Central memory CD8-positive, alpha-beta T cell (primary cell): ENCODE measurements at places on chromosomes 3 and 15.

DNA sequence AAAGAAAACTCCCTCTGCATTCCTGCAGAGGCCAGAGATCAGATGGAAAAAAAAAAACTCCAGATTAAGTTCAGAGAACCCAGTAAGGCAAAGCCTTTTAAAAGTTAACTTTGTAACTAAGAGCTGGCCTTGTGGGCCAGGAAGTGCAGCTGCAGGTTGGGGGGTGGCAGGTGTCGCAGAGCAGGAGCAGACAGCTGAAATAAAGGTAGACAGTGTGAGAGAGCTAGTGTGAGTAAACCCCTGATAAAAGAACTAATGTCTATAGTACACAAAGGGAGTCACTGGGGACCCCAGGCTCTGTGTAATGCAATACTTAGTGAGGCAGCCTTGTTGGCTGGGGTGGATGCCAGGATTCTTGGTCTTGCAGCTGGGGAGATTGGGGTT lies 42.1 kb downstream of the PPCDC start:
- DNase-seq = no peak

DNA sequence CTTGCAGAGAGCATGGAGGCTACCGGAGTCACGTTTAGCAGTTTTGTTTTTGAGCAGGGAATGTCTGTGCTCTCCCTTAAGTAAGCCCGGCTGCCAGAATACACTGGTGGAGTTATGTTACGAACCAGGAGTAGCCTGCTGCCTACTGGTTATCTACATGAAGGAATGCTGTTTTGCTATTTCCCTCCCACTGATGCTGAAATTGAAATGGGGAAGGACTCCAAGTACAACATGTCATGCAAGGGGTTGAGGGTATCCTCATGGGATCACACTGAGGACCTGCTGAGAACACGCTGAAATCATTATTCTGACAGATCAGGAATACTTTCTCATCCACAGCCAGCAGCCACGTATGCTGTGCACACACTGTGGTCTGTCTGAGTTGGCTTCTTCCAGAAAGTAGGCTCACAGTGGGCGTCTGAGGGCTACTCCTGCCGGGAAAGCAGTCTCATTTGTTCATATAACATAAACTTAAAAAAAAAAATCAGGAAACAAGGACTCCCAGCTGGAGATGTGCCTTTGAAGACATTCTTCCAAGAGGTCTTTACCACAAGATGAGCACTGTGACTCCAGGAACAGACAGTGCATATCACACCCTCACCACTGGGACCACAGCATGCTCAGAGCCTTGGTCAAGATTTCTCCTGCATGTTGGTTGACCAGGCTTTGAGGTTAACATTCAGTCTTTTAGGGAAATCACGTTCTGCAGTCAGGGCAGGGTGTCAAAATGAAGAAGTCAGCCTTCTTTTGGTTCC lies 300.4 kb upstream of the RASGRP1 start:
- DNase-seq = no peak

DNA sequence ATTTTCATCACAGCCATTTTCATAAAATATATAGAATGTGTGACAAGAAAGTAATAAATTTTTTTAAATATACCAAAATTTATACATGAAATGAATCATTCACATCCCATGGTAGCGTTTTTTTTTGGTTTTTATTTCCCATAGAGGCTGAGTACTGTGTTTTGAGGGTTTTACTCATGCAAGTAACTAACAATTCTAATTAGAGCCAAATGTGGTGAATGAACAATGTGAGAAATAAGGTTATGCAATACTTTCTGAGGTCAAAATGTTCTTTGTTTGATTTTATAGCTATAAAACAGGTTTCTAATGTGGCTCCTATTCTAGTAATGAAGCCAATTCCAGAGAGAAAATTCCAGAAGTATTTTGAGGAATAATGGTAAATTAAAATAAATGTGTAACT lies 386.8 kb downstream of the TBC1D5 start:
- DNase-seq = no peak

- DNase-seq = no peak
Measured at GRCh38 chr3:171873580-171873979, 30.4 kb downstream of the TMEM212 start.

DNA sequence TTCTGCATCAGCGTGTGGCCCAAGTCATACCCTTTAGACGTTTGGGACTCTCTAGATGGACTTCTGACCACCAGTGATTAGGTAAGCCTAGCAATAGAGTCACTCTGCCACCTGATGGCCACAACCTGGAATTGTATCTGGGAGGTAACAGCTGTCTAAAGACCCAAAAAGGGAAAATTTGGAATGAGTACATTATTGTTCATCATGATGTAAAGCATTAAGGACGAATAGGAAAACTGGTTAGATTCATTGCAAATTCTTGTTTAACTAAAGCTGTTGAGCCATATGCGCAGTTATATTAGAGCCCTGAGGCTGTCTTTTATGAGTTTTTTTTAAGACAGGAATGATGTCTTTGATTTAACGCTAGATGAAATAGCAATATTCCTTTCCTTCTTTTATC lies 63.6 kb downstream of the FAM81A start:
- DNase-seq = no peak

GRCh38 chr3:76765511-76765910 lies 274.4 kb upstream of the ROBO2 start:
- DNase-seq = no peak

DNA sequence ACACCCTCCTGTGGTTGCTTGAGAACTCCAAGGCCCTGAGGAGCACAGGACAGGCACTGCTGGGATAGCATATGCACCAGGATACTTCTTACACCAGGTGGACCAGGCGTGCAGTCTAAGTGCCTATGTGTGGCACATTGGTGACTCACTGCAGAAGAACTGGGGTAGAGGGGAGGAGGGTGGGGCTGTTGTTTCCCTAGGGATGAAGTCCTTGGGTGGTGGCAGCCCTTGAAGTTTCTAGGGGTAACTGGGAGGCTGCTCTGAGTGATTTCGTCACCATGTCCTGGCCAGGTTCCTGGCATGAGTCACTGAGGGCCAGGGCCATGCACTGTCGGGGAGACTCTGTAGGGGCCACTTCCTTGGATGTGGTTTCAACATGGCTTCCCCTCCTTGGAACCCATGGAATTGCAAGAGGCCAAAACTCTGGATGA lies 15.9 kb downstream of the MYZAP start:
- DNase-seq = no peak

GRCh38 chr3:72335458-72336095 lies 512.7 kb downstream of the SHQ1 start:
- DNase-seq = no peak

DNA sequence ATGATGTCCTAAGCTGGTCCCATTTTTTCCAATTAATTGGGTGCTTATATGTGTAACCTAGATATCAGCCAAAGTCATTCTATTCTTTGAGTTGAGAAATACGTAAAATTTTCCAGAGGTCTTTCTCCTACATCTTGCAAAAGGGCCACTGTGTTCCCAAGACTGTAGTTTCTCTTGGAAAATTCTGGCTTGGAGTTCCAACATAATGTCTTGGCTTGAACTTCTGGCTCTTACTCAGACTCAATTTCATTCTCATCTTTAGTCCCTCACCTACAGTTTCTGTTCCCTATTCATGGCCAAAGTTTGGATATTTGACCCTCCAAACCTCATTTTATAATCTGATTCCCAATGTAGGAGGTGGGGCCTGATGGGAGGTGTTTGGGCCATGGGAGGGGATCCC lies 201.4 kb upstream of the ARHGEF26 start:
- DNase-seq = no peak

- peak; percentile 26 for DNase-seq
Measured at GRCh38 chr15:73265536-73266153, 103.1 kb downstream of the HCN4 start.

- no peak for DNase-seq
Measured at GRCh38 chr3:117871934-117872333, 1162.4 kb downstream of the TUSC7 start.

DNA sequence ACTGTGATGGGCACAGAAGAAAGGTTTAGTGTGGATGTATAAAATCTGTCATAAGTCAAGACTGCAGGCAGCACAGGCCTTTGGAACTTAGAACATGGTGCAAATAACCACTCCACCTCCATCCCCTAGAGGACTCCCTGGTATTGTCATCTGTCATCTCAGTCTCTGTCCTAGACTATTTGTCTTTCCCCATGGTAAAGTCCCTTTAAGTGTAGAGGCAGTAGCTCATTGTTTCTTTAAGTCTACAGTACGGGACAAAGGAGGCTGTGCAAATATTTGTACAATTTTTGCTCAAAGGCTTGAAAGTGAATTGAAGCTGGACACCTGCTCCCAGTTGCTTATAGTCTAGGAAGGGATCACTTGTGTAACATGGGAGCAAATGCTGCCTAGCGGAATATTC lies 3.2 kb upstream of the PXYLP1 start:
- DNase-seq = no peak

DNA sequence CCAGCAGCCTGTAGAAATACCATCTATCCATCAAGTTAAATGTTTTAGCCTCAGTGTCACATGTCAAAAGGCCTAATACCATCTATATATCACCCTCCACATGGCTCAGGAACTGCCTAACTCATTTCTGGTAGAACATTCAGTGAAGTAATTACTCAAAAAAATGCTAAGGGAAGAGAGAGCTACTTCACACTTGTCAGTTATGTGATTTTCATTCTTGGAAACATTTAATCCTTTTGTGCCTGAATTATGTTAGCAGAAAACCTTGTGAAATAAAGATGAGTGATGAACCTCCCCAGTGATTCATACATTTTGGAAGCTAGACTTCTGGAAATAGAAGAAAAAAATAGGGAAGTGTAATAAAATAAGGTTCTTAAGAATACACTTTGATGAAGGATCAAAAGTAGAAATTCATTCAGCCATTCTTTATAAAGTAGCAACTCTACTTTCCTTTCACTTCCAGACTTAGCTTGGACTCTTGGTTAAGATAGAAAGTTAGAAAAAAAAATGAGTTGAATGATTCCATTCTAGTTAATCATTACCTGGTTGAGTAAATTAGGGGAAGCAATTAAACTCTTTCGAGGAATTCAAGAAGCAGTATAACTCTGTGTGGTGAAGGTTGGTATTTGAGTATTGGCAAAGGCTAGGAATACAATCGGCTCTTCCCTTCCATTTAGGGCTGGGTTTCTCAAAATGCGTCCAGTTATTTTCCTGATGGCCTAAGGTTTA lies 3.6 kb downstream of the OTOL1 start:
- DNase-seq = no peak

DNA sequence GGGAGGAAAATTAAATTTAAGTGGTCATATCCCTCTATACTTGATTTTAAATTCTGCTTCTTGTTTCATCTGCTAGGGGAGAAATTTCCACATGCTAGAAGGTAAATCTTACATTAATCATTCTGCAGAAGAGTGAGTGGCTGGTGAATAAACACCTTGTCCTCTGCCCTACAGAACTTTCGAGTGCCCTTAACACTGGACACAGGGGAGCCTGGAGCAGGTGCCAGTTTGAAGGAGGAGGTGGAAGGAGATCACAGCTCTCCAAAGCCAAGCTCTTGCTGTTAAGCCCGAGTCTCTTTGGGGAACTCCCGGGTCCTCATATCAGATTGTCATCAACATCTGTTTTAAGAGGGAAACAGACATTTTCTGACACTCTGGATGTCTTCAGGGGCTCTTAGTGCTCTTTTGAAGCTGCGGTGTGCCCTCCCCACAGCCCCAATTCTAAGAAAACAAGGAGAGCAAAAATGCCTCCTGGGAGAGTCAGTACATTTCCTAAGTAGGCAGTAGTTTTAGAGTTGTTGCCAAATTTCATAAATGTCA lies 31.3 kb downstream of the LAMP3 start:
- DNase-seq = no peak

GRCh38 chr3:120114981-120115380 lies 20.7 kb upstream of the GSK3B start:
- no peak for DNase-seq
